ENCODE measurements at places on chromosomes 6 and 20.

DNA sequence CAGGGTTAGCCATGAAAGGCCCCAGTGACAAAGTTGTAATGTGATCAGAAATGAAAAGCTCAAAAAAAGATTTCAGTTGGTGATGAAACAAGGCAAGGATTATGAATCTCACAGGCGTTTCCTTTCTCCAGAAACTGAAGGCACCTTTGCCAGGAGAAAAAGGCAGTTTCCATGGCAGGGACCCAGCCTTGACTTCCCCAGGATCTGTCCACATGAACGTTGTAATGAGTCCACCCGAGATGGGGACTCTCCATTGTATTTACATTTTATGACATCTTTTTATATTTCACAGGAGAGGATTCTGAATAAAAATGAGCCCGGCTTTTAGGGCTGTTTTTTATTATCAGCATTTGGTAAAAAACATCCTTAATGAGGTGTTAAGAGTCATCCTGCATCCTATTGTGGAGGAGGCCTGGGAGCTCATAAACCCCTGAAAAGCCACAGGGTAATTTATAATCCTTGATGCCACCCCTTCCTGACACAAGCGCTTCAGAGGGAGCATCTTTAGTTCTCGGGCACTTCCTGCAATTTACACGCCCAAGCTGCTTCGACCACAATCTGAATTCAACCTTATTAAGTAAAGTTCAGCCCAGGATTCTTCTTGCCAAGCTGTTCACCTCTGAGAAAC lies 74.1 kb upstream of the SALL4 start:
- no peak for DNase-seq

GRCh38 chr6:109892451-109893435 lies 85.4 kb upstream of the GPR6 start:
- DNase-seq = no peak

GRCh38 chr6:85015396-85015990 lies 251.1 kb upstream of the TBX18 start:
- peak; percentile 78 for DNase-seq

GRCh38 chr6:143198312-143198711 lies 137.6 kb downstream of the AIG1 start:
- no peak for DNase-seq

DNA sequence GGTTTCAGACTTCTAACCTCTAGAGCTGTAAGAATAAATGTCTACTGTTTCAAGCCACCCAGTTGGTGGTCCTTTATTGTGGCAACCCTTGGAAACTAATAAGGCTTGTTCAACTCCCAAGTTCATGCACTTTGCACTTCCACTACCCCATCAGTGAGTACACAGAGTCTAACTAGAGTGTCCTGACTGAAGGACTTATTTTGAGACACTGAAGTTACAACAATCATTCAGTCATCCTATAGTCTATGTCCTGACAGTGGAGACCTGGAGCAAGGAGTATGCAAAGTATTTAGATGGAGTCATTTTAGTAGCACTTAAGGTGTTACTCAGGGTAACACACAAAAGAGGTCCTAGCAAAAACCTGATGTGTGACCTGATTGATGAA lies 62.6 kb downstream of the VGLL2 start:
- DNase-seq = no peak

- no peak for DNase-seq
These were observed 218.4 kb downstream of the MAFB start for GRCh38 chr20:40470445-40471260.

DNA sequence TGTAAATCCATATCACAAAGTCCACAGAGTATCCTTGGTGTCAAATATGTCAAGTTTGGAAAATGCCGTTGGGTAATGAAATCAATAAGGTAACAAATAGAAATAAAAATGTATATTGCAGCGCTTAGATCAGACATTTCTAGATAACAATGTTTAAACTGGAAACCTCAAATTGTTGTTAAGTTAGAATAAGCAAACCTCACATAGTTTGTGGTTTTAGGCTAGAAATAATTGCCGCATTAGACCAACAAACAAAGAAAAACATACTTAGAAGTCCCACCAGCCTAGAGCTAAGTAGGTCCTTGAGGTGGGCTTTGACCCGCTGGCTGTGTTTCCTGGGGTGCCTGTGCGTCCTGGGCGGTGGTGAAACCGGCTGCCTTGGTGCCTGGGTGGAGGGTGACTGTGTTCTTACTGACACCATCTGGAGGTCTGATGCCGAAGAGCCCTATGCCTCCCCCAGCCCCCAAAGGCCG lies 71.4 kb downstream of the DACT2 start:
- no peak for DNase-seq

GRCh38 chr6:17740559-17741220 lies 34.0 kb upstream of the NUP153 start:
- no peak for DNase-seq

- no peak for DNase-seq
These were observed 953.7 kb upstream of the MANEA start for GRCh38 chr6:94623586-94623985.

- DNase-seq = peak; percentile 45
These were observed 6.6 kb upstream of the TP53RK start for GRCh38 chr20:46695892-46696291.

DNA sequence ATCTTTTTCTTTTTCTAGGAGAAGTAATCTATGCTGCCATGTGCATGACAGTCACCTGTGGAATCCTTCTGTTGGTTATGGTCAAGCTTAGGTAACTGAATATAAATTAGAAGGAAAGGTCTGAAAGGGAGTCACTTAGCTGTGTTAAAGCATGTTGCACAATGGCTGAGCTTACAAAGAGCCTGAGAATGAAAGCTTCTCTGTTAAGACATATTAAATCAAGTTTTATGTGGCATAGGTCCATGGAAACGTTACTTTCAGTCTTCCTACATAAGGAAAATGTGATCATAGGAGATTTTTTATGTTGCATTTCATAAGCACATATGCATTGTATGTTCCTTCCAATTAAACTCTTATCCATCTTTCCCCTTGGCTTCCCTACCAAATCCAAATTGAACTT lies 72.1 kb downstream of the GFRAL start:
- DNase-seq = no peak

DNA sequence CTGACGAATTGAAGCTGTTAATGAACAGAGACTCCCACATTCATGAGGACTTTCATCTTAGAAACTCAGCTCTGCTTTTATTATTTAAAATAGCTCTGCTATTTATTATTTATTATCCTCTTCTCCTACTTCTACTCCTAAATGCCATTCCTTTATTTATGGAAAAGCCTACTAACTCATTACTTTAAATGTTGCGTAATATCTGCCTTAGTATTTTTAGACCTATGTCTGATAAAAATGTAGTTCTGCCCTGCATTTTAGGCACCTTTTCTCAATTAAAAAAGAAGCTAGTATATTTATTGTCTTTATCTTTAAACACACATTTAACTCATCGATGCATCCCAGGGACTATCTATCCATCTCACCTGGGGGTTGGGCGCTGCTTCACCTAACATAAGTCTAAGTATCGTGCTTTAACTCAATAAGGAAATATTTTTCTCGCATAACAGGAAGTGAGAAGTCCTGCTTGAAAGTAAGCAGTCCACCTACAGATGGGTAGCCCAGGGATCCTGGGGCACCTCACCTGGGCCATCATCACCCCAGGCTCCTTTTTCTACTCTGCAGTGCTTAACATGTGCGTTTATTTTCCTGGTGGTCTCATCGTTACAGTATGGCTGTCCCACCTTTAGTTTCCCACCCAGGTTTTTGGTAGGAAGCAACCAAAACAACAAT lies 31.3 kb upstream of the FAM184A start:
- no peak for DNase-seq

- DNase-seq = no peak
These were observed 1.4 kb upstream of the LIN28B start for GRCh38 chr6:104955491-104955890.

- peak; percentile 52 for DNase-seq
These were observed 39.3 kb downstream of the GTF2H5 start for GRCh38 chr6:158207422-158207788.

DNA sequence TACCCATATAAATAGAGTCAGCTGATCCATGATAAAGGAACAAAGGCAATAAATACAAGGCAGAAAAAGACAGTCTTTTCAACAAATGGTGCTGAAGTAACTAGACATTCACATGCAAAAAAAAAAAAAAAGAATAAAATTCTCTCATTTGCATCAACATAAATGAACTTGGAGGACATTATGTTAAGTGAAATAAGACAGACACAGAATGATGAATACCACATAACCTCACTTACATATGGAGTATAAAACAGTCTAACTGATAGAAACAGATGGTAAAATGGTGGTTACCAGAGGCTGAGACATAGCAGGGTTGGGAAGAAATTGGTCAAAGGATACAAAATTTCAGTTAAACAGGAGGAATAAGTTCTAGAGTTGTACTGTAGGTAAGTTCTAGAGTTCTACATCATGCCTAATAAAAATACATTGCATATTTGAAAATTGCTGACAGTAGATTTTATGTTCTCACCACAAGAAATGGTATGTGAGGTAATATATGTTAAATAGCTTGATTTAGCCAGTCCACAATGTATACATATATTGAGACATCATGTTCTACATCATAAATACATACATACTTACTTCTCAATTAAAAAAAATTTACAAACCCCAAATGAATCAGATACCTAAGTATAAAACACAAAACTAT lies 8.3 kb downstream of the ZNF322 start:
- no peak for DNase-seq

- no peak for DNase-seq
These were observed 7.9 kb upstream of the MYT1 start for GRCh38 chr20:64156136-64156885.

DNA sequence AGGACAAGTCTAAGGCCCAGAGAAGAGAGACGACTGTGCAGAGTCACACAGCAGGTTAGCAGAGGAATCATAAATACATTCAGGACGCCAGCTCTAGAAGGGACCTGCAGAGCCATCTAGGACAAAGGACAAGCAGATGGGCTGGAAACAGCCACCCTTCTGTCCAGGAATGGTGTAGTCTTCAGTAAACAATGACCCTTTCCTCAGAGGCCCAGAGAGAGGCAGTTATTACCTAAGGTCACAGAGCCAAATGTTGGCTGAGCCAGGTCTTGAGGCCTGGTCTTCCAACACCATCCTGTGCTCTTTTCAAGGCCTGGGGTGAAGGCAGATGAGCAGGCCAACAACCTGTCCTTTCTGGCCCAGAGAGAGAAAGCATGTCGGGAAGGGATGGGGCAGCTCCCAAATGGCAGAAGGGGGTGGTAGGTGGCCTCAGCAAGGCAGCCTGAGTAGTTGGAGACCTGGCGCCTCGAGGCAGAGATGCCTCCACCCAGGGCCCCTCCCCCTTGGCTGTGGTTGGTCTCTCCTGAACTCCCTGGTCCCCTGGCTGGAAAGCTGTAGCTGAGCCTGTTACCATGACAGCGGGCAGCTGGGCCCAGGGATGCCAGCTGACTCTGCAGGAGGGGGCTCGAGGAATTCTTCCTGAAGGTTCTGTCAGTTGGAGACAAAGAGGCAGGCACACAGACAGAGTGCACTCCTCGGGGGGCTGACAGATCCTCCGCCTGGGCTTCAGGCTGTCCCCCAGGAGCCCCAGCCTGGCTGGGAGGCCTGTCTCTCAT lies 24.8 kb downstream of the EPB41L1 start:
- DNase-seq = no peak

GRCh38 chr6:119079283-119079809 lies 882 bp upstream of the FAM184A start:
- peak; percentile 46 for DNase-seq

DNA sequence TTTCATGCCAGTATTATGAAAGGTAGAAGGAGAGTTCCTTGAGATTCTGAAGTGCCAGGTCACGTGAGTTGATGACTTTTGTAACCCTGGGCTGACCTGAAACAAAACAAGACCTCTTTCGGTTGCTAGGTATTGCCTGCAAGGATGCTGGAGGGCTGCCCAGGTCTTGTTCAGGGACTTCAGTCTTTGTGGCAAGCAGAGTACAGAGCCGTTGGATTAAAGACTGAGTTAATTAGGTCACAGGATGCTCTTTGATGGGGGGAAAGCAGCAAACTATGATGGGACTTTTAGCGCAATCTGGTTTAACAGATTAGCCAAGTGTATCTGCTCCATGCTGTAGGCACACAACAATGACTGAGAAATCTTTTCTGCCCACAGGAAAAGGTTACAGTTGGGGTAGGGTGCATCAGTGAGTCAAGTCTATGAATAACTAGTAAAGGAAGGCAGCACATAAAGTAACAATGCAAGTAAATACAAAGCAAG lies 12.8 kb upstream of the ELOVL5 start:
- peak; percentile 25 for DNase-seq

- DNase-seq = peak; percentile 87
These were observed 53.5 kb downstream of the GOPC start for GRCh38 chr6:117548797-117549301.

DNA sequence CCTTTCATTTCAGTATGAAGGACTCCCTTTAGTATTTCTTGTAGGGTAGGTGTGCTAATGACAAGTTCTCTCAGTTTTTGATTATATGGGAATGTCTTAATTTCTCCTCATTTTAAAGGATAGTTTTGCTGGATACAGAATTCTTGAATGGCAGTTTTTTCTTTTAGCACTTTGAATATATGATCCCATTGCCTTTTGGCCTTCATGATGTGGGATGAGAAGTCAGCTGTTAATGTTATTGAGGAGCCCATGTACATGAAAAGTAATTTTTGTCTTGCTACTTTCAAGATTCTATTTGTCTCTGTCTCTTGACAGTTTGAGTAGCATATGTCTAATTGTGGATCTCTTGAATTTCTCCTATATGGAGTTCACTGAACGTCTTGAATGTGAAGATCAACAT lies 30.9 kb downstream of the RSPH3 start:
- DNase-seq = peak; percentile 6

DNA sequence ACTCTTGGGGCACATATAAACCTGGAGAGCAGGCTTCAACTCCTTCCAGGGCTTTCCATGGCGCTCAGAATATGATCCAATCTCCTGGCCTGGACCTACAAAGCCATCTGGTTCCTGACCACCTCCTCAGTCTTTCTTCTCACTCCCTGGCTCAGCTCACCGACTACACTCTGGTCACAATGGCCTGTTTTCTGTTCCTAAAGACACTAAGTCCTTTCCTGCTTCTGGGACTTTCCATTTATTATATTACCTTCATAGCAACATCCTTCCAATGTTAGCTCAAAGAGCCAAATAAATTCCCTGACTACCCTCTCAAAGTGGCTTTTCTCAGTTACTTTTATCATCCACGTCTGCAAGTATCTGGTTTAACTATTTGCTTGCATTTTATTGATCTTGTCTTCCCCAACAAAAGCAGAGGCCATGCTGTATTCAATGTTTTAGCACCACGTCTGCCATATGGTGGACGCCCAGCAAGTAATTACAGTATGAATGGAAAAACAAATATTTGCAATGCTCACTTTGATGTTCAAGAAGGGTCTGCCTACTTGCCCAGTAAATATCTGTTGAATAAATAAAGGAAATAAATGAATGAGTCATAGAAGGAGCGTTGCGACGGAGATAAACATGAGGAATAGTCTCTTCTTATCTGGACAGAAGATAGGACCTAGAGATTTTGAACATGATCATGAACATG lies 328.4 kb downstream of the ESR1 start:
- DNase-seq = no peak

DNA sequence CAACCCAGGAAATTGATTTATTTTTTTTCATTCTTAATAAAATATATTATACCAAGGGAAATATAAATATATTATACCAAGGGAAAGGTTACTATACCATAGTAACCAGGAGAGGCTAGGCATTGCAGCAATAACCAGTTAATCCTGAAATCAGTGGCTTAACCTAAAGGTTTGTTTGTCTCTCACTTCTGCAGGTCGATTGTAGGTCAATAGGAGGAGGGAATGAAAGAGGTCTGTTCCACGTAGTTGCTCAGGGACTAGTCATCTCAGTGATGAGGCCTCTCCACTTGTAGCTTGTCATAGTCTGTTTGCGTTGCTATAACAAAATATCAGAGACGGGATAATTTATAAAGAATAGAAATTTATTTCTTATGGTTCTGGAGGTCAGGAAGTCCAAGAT lies 168.0 kb downstream of the GJA1 start:
- DNase-seq = no peak
